ENCODE measurements at places on chromosomes 7 and 10.

- DNase-seq: no peak
These were observed 41.5 kb downstream of the PITRM1 start for GRCh38 chr10:3131098-3131497.

- DNase-seq: no peak
These were observed 15.8 kb upstream of the LYZL2 start for GRCh38 chr10:30645340-30645827.

GRCh38 chr7:144416341-144416740 lies 12.8 kb upstream of the NOBOX start:
- no peak for DNase-seq

DNA sequence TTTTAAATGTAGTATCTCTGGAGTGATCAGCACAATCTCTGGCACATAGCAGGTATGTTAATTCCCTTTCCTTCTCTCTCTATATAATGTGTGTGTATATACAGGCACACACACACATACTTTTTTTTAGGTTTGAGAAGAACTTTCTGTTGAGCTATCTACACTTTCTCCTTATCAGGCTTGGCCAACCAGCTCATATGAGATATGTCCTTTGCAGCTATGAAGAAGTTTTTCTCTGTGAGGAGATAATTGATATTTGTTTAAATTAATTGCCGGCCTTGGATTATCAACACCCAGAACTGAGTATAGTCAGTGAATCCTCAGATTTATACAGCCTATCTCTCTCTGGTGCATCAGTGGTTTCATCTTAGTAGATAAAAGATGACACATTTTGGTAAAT lies 2.3 kb upstream of the MCU start:
- peak; percentile 71 for DNase-seq

DNA sequence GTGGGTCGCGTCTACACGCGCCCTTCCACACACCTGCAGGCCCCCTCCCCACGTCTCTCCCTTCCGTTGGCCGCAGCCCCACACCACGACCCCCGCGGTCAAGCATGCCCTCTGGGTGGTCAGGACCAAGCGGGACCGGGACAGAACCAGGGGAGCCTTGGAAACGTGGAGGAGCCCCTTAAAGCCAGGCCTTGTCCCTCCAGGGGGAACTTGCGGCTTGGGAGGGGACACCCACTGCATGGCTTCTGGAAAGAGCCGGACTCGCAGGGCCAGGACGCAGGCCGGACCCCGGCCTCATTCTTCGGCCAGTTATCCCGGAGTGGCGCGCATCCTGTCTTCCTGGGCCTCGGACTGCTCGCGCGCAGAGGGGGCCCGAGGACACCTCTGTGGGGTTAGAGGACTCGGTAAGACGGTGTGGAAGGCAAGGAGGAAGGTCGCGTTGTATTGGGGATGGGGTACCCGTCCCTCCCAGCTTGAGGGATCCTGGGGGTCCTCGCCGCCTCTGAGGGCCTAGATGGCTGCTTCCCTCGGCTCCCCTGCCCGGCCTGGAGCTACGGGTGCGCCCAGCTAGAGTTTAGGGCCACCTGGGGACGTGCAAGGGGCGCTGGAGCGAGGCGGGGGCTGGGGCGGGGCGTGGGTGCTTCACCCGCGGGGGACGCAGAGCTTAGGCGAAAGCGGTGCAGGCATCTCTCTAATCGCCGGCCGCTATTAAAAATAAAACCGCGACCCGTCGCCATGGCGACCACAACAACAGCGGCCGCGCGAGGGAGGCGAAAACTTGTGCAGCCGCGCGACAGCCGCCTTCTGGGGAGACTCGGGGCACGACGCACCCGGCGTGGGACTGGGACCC lies 1.8 kb upstream of the PDGFA start:
- peak; percentile 76 for DNase-seq

DNA sequence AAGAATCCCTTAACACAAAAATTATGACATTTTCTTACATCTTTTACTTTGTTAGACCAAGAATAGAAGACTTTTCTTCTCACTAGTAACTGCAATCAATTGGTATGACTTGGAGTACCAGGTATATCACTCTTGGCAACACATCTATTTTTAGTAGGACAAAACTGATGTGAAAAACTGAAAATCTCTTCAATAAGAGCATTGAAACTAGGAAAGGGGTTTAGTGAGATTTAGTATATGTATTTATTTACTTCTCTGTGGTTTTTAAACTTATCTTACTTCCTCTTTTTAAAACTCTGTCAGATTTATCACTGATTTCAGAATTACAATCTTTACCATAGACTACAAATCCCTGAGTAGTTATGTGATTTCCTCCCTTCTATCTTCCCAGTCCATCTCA lies 366.2 kb downstream of the PCDH15 start:
- DNase-seq: peak; percentile 2

- no peak for DNase-seq
These were observed 54.9 kb upstream of the PCBD1 start for GRCh38 chr10:70943249-70943648.

GRCh38 chr10:61632057-61632670 lies 30.6 kb upstream of the CABCOCO1 start:
- no peak for DNase-seq

- peak; percentile 53 for DNase-seq
These were observed 1.4 kb downstream of the HPS6 start for GRCh38 chr10:102066399-102067088.
